ENCODE measurements at places on chromosomes 16 and 17.
A peak's percentile ranks its signal among the peaks of the same experiment; 100 is the strongest.

GRCh38 chr17:32914181-32914580 lies 13.8 kb upstream of the TMEM98 start:
- DNase-seq: no peak

- DNase-seq: no peak
These were observed 32.9 kb downstream of the ABHD15 start for GRCh38 chr17:29533976-29534375.

DNA sequence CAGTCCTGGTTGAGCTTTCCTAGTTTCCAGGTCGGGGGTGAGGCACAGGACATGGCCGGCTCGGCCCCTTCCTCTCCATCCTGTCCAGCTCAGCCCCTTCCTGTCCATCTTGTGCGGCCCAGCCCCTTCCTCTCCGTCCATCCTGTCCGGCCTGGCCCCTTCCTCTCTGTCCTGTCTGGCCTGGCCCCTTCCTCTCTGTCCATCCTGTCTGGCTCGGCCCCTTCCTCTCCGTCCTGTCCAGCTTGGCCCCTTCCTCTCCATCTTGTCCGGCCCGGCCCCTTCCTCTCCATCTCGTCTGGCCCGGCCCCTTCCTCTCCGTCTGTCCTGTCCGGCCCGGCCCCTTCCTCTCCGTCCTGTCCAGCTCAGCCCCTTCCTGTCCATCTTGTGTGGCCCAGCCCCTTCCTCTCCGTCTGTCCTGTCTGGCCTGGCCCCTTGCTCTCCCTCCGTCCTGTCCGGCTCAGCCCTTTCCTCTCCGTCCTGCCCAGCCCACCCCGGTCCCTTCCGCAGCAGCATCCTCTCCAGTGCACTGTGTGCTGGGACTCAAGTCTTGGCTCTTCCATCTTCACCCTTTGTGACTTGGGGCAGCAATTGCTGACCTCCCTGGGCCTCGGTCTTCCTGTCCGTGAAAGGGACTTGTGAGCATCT lies 5.5 kb upstream of the ZNF750 start:
- DNase-seq: no peak

- DNase-seq: no peak
These were observed 4.8 kb downstream of the BTBD17 start for GRCh38 chr17:74356646-74357465.

GRCh38 chr17:12591021-12591735 lies 74.5 kb upstream of the MYOCD start:
- no peak for DNase-seq

- no peak for DNase-seq
These were observed 44.8 kb downstream of the METTL16 start for GRCh38 chr17:2466931-2467330.

DNA sequence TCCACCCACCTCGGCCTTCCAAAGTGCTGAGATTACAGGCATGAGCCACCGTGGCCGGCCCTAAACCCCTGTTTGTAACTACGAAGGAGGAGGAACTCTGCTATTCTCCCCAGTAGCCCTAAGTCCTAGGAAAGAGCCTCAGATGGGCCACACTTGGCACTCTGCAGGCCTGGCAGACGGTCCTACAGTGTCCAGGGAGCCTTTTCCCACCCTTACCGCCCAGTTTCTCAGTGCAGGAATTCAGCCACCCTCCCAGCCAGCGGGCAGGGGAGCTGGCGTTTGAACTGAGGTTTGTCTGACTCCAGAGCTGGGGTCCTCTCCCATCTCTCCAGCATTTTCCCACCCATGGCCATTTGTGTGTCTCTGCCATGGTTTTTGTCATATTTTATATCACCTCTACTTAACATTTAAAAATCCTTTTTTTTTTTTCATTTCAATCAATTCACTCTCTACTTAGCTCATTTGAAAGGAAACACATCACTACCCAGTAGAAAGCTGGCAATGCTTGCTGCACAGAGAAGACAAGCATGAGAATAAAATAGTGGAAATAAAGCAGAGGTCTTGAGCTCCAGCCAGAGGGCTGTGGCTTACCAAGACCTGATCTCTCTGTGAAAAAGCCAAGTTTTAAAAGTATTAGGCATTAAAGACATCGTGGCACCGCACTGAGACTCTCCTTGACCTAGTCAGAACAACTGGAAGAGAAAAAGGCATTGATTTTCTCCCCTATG lies 34.9 kb downstream of the BCO1 start:
- no peak for DNase-seq

DNA sequence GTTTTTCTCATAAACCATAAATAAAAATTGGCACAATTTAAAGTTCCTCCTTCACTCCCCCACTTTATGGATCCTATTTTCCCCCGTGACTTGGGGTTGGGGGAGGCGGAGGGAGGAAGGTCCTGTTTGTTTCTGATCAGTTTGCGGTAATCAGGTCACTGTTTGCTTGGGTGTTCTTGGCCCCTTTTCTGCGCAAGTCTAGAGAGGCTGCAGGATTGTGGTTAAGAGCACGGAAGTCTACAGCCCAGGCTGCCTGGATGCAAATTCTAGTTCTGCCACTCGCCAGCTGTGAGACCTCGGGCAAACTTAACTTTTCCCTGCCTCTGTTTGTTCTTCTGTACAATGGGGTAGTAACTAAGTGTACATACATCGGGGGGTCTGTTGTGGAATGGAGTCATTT lies 12.1 kb downstream of the ATP2C2 start:
- no peak for DNase-seq

DNA sequence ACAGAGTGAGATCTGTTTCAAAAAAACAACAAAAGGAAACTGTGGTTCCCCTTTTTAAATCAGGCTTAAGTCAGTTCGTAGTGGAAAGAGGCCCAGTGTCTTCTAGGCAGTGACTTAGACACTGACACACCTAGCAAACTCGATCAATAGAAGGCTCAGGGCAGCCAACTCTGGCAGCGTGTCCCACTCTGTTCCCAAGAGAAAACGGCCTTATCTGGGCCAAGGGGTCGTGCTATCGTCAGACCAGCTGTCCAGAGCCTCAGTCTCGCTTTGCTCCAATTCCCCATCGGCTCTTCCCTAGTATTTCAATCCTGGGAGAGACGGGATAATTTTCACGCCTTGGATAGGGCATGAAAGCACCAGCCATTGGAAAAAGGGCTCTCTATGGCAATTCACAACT lies 72.9 kb downstream of the SLC5A11 start:
- DNase-seq: no peak

- DNase-seq: no peak
These were observed 642 bp downstream of the ZNF205 start for GRCh38 chr16:3112881-3113574.

DNA sequence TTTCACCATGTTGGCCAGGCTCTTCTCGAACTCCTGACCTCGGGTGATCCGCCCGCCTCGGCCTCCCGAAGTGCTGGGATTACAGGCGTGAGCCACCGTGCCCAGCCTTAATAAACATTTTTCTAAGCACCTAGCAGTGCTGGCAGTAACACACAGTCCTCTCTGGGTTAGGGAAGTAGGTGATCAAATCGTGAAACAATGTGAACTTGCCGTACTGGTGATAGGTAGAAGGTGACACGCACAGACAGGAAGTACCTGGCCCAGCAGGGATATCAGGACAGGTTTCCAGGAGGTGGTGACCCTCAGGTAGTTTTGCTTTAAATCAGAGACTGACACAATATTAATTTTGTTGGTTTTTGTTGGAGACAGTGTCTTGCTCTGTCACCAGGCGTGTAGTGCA lies 4.5 kb downstream of the PLD2 start:
- no peak for DNase-seq

DNA sequence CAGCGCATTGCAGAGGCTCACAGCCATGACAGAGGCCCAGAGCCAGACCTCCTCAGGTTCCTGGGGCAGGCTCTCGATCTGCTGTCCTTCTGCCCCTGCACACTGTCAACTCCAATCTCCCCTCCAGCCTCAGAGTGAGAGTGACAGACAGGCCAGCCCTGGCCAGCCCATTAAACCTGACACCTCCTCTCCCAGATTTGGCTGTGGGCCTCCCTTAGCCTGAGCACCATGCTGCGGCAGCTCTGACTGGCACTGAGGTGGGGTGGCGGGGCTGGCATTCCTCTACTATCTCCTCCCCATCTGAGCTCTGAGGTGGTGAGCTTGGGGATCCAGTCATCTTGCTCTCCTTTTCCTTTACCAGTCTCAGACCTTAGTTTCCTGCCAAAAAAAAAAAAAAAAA lies 15.5 kb upstream of the C1QL1 start:
- DNase-seq: no peak

GRCh38 chr16:51968749-51969148 lies 578.2 kb downstream of the TOX3 start:
- no peak for DNase-seq

- DNase-seq: no peak
These were observed 10.5 kb downstream of the XYLT2 start for GRCh38 chr17:50356418-50356817.

GRCh38 chr17:76296186-76296585 lies 11.9 kb downstream of the QRICH2 start:
- DNase-seq: no peak

DNA sequence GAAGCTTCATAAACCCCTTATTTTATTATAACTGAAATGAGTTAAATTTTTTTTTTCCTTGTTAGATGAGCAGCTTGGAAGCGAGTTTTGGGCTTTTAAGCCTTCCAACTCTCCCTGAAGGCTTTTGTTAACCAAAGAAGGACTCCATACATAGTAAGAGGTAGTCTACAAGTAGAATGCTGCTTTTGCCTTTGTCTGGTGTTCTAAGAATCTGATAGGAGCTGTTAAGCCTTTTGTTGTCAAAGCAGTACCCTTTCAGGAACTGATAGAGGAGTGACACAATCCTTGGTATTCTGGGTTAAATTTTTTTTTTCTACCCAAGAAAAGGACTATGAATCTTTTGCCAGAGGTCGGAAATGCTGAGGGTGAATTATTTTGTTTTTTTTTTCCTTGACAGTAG lies 26.1 kb downstream of the MAP2K4 start:
- DNase-seq: no peak

- no peak for DNase-seq
These were observed 45.1 kb downstream of the FZD2 start for GRCh38 chr17:44602390-44602789.

DNA sequence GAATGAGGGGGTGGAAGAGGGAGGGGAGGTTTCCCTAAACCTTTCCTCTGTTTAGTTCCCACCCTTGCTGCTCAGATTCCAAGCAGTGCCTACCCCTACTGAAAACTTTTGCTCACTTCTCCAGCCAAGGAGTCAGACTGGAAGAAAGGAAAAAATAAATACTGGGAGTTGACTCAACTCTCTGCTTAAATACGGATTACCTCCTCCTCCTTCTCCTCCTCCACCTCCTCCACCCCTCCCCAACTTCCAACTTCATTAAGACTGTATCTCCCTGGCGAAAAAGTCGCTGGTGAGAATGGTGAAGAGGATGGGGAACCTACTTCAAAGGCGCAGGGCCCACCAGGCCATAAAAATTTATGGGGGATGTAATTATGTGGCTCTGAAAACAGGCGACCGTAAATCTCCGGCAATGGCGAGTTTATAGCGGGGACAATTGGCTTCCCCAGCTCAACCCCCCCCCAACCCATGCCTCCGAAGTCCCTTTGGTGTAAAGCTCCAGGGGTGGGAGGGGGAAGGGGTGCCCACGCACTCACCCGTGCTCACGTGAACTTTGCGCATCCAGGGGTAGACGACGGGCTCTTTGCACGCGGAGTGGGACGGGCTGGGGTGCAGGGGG lies 712 bp downstream of the HOXB4 start:
- no peak for DNase-seq

GRCh38 chr17:63138713-63139112 lies 172.7 kb downstream of the TANC2 start:
- no peak for DNase-seq

- no peak for DNase-seq
These were observed 34.9 kb upstream of the RBFOX3 start for GRCh38 chr17:79645777-79646088.

- DNase-seq: no peak
These were observed 15.4 kb downstream of the CA4 start for GRCh38 chr17:60165223-60165622.

- no peak for DNase-seq
These were observed 51.5 kb downstream of the NDEL1 start for GRCh38 chr17:8487130-8487645.

DNA sequence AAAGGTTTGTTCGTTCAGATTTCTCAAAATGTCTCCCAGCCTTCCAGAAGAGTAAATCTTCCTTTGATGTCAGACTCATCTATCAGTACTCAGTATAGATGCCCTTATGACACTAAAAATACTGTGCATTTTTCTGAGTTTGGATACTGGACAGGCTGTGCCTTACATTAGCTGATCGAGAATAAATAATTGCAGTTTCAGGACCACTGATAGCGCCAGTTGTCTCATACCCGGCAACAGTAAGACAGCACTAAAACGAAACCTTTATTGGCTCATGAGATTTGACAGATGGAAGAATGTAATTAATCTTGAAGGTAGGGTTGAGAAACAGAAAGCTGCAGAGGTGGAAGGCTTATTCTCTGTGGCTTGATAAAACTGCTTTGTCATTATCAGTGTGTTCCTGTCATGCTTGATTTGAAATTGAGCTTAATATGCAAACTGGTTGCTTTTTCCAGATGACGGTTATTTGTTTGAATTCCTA lies 1.2 kb downstream of the ATP6V0A1 start:
- DNase-seq: no peak

GRCh38 chr16:84641643-84642358 lies 6.5 kb upstream of the KLHL36 start:
- DNase-seq: no peak

DNA sequence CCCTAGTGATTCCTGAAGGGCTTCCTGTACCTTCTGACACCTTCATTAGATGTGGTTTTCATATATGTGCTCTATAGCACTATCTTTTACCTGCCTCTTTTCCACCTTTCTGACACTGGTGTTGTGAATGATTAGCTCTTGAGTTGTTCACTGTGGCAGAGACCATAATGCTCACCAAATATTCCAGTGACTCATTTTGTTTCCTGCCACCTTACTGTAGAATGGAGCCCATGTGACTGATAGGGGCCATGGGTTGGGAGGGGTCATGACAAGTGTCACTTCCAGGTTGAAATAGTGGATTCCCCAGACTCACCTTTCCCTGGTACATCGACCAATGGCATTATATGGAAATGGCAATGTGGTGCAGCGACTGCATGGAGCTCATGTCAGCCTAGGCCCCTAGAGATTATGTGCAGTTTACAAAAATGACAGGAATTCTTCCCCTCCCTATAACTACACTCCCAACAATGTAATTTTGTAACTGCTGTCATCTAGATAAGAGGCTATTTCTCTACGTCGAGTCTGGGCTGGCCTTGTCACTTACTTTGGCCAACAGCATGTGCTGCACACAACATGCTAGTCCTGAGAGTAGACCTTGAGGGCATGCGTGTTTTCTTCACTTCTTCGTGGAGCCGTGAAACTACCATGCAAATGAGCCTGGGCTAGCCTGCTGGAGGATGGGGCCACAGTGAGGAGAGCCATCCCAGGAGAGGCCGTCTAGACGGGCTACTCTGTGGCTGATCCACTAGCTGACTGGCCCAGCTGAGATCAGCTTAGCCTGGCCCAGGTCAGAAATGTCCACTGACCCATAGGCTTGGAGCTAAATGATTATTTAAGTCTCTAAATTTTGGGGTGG lies 409.5 kb downstream of the CA10 start:
- DNase-seq: no peak

- DNase-seq: no peak
These were observed 15.6 kb upstream of the ITPRIPL2 start for GRCh38 chr16:19098173-19098572.

- no peak for DNase-seq
These were observed 29.1 kb downstream of the SNN start for GRCh38 chr16:11697319-11697718.

- DNase-seq: peak; percentile 18
These were observed 415.1 kb downstream of the NPIPA8 start for GRCh38 chr16:17921357-17921978.

GRCh38 chr17:74123350-74123749 lies 80.1 kb upstream of the RPL38 start:
- DNase-seq: no peak

- no peak for DNase-seq
These were observed 10.8 kb upstream of the CBLN1 start for GRCh38 chr16:49292413-49292812.

Measured in bone marrow (tissue), 2 donors.